ENCODE measurements at places on chromosomes 4 and X. TPM values are rescaled to one million over a fixed set of nuclear protein-coding genes. Genes with fewer than 3 reads are reported as not detected.

The TMEM131L gene
- total RNA-seq: 17.7 TPM

The MEPE gene
- not detected for total RNA-seq

The ZFP42 gene
- total RNA-seq: not detected

The ASB11 gene
- not detected for total RNA-seq

Measured in vagina (tissue), 2 donors.